ENCODE measurements at places on chromosomes 7 and 10.
A peak's percentile ranks its signal among the peaks of the same experiment; 100 is the strongest.

GRCh38 chr7:152615031-152615741, 60.8 kb downstream of the XRCC2 start:
- DNase-seq: no peak

DNA sequence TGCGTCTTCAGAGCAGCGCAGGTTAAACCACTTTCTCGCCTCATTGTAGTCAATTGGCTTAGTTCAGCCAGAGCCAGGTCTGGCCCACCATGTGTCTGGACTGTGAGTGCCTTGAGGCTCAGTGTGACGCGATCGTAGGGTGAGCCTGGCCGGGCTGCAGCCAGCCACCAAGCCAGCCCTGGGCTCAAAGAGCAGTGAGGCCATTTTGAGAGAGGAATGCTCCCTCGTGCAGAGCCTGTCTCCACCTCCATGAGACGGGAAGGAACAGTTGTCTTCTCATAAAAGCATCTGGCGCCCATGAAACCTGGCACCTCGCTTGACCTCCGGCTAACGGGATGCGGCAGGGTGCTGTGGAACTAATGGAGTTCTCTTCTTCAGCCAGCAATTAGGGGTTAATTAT, 34.5 kb downstream of the LHPP start:
- no peak for DNase-seq

DNA sequence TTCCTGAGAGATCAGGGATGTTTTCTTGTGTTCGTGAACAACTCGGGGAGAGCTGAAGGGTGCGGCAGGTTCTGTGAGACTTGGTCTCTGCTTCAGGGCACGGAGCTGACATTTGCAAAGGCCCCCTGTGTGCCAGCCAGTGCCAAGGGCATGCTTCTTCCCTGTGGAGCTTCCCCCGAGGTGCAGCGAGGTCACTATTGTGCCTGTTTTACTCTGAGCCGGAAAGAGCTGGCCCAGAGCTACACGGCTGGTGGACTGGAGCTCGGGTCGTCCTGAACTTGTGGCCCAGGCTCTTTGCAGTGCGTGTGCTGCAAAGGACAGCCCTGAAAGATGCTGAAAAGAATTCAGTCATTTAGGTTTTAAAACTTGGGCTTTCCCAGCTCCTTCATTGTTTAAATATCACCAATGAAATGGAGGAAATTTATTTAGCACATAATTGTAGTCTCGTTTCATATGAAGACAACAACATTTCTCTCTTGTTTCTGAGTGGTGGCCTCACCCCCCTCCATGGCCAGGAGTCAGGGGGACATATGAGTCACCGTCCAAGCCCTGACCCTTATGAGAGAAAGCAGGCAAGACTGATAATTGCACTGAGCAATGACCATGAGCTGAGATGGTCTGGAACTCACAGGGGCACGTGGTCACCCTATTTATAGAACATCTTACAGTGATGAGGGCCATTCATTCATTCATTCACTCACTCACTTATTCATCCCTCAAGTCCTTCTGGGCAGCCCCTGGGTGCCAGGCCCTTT, 102.6 kb downstream of the PTPRE start:
- DNase-seq: no peak

GRCh38 chr10:71203716-71204115, 8.7 kb upstream of the UNC5B start:
- no peak for DNase-seq

DNA sequence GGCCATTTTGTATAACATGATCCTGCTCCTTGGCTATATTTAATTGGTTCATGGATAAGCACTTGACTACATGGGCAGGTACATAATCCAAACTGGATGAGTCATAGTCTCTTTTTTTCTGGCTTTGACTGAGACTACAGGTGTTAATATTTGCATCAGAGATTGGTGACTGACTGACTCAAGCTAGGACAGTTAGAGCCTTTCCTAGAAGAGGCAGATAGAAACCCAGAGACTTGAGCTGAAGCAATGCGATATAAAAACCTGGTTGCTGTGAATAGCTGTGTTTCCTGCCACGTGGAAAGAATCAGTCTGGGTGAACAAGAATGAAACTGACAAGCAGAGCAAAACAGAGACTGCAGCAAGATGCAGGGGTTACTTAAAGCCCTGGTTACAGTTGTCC, 81.0 kb downstream of the SAMD9 start:
- no peak for DNase-seq

- no peak for DNase-seq
Observed at GRCh38 chr10:61899069-61899531, 2.4 kb upstream of the ARID5B start.

GRCh38 chr7:51376420-51377092, 59.9 kb upstream of the COBL start:
- DNase-seq: no peak

DNA sequence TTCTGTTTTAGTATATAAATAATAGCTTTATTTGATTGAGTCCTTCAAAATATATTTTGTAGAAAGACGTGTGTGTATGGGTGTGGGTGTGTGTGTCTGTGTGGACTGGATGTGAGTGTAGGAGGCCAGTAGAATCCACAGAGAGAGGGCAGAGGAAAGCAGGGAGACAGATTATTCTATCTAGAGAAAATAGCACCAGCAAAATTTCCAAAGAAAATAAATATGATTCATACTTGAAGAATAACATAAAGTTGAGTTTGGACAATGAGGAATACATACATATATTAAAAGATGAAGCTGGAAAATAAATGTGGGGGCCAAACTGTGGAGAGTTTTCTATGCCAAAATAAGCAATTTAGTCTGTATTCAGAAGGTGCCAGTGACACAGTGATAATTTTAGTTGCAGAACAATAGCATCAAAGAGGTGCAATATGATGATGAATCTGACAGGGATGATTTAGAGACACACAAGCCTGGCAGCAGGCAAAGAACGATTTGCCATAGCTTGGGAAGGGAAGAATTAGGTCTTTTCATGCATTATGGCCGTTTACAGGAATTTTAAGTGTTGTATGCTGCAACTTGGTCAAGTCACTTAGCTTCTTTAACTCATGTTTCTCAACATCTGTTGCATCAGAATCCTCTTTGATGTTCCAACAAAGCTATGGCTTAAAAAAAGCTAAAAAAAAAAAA, 121.3 kb downstream of the SEMA3A start:
- DNase-seq: no peak

GRCh38 chr10:3239066-3239919, 66.7 kb upstream of the PITRM1 start:
- peak; percentile 46 for DNase-seq

DNA sequence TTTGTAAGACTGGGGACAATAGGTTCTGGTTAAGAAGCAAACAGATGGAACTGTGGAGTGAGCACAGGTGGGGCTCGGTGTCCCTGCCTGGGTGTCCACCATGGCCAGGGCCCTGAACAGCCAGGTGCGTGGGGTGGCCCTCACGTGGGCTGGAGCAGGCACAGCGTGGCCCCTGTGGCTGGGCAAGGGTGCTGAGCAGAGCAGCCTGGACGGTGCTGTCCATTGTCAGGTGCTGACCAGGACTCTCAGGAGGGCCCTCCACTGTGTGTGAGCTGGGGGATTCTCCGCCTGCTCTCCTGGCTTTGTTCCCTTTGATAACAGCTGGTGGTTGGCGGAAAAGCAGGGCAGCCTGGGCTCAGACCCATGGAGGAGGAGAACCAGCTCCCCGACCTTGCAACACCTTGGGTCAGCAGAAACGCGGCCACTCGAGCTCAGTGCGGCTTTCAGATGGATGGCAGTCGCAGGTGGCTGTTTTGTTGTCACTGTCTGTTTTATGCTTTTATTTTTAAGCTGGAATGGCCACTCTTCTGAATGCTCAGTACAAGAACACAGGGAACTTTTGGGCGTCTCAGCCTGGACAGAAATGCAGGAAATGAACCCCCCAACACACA, 273.9 kb upstream of the ADARB2 start:
- no peak for DNase-seq
